GM13976 (cell line): ENCODE measurements at places on chromosomes 1 and 21.

DNA sequence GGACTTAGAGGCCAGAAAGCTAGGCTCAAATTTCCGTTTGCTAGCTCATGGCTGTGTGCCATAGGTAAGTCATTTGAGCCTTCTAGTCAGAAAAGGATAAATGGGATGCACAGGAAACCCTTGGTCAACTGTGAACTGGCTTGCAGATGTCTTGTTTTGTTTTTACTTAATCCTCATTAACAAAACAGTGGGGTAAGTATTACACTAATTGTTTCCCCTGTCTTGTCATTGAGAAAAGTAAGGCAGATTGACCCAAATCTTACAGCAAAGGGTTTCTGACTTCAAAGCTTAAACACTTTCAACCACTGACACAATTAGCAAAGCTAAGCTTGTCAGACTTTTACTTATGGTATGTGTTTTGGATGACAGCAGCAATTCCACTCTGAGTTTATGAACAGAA is 291.3 kb downstream of the NTNG1 start:
- DNase-seq, result no peak

DNA sequence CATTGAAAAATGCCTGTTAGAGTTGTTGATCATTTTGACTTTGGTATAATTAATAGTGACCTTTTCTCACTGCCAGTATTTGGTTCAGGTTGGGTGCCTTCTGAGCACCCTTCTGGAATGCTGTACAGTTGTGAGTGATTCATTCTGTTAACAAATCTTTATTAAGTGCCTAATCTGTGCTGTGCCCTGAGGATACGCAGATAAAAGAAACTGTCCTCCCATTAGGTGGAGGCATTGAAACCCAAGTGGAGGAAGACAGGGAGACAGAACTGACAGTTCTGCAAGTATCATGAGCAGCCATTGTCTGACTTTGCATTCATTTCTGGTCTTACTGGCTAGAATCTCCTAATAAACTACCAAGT is 76.1 kb upstream of the ZNF326 start:
- DNase-seq, result no peak

DNA sequence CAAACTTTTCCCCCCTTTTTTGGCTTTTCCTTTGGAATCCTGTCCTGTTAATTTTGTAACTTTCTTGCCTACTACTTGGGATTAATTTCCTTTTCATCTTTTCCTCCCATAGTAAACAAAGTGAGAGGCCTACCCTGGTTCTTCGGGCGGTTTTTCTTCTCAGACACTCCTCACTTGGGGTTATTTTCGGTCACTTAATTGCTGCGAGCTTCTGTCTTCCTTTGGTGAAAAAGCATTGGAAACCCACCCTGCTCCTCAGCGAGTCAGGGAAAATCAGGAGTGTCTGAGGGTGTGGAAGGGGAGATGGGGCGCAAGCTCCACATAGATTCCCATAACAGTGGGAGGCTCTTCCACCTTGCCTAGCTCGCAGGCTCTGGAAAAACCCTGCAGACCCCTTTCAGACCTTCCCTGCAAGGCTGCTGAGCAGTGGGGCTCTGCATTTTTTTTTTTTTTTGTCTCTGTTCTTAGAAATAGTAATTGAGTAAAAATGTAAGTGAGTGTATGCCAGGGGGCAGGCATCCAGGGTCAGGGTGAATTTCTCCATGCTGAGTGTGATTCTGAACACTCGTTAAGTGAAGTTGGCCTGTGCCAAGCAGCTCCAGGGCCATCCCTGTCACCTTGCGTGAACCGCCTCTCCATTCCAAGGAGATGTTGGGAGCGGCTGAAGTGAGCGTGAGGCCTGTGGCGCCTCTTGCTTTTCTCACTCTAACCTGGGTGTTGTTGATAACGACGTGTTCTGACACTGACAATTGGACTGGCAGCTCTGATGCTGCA is 20.3 kb downstream of the TGFB2 start:
- DNase-seq, result no peak

- DNase-seq, result no peak
These were observed 146.7 kb upstream of the COL6A1 start for GRCh38 chr21:45834821-45835293.

- DNase-seq, result no peak
These were observed 28.3 kb upstream of the CYP4B1 start for GRCh38 chr1:46770541-46770940.

DNA sequence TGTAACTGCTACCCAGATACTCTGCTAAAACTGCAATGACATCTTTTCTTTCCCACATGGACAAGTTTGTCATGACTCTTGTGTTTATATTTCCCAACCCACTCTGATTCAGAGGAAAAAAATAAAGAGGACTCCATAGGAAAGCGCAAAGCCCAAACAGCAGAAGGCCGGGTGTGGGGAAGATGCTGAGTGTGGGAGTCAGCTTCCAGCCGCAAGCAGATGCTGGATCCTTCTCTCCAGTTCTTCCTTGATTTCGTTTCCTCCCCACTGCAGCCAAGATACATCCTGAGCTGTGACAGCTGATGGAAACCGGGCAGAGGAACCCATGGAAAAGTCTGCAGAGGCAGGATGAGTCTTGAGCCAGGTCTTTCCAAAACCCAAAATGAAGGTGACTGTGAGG is 498.2 kb downstream of the PLPP3 start:
- no peak for DNase-seq

- no peak for DNase-seq
These were observed 222.6 kb downstream of the PRDM2 start for GRCh38 chr1:13922466-13923110.

- no peak for DNase-seq
These were observed 6.6 kb upstream of the PLPP3 start for GRCh38 chr1:56585985-56586384.

DNA sequence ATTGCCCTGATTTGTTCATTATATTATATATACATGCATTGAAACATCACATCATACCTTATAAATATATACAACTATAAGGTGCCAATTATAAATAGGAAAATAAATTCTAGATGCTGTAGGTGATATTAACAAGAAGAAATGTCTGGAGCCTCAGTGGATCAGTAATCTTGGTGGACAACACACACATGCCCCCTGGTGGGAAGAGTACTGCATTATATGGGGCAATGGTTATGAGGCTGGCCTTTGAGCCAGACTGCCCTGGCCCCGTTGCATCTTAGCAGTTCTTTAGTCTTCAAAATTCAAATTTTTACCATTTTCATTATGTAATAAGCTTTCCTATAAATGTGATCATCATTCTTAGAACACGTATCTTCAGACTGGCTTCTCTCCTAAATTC is 335.0 kb upstream of the GREM2 start:
- DNase-seq, result peak; percentile 24

DNA sequence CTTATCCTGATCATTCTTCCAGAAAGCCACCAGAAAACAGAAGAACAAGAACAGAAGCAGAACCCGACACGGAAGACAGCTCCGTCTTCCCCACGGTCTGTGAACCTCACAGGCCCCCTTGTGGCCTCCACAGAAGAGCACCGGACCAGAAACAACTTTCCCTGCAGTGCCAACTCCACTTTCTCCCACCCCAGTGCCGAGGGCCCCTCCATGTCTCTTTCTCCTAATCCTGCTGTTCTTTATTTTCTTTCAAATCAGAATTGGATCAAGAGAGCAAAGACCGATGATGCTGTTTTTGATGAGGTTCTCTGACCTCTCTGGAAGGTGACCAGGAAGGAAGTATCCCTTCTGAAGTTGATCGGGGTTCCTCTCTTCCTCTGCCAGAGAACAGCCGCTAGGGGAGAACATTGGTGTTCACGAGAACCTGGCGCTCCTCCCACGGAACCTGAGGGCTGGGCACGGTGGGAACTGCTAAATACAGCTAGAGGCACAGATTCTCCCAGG is 58.9 kb upstream of the CTTNBP2NL start:
- peak; percentile 30 for DNase-seq

DNA sequence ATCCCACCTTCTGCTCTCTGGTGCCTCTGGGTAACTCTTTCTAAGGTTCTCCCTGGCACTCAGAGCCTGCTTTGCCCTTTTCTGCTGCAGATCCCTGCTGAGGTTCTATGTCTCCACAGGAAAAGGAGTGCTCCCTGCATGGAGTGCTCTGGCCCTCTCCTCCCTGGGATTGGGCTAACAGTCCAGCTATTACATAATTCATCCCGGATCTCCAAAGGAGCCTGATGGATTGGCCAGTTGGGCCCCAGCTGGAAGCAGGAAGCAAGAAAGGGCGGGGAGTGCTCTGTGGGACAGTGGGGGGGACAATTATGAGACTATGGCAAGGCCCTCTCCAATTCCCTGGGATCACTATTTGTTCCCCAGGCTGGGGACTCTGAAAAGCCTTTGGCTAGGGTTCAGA is 51.9 kb upstream of the GOLT1A start:
- DNase-seq, result no peak

- no peak for DNase-seq
These were observed 48.8 kb downstream of the SLC9C2 start for GRCh38 chr1:173554089-173554488.

DNA sequence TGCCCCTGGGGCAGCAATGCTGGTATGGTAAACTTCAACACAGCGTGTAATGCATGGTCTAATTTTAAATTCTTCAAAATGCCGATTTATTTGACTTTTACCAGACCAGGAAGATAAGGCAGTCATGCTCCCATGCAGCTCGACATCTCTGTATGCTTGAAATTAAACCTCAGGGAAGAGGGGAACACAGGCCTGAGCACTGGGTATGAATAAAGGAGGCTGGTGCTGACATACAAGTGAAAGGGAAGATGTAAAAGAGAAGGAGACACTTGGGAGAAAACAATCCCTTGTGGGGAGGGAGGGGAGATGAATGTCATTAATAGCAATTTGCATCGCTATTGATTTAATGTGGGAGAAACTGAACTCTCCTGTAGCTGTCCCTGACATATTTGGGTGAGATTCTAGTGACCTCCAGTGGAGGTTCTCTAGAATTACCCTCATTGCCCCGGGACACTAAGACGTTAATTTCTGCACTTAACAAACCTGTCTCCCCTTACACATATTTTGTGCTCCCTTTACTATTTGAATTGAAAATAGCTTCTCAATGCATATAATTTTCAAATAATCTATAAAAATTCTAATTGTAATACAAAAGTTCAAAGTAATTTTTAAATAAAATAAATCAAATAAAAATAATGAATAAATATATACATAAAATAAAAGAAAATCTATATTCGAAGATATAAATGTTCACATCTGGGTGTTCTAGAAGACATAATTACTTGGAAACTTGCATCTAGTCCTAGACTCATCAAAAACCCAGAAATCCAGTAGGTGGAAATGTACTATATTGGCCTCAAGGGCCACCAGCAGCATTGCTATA is 283.1 kb downstream of the LMX1A start:
- peak; percentile 37 for DNase-seq

DNA sequence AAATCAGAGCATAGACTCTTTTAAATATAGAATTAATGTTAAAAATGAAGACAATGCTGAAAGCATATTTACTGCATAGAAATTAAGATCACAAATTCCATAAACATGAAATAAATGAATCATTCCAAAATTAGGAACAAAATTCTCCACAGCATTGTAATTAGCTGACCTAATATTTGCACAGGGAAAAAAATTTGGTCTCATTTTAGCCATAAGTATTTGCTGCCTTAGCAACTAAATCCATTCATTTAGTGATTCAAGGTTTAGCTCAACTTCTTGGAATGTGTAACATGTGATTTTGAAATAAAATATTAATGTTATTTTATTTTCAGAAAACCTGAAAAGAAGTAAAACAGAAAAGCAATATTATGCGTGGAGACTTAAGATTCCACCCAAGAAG is 25.5 kb downstream of the ADAMTS5 start:
- no peak for DNase-seq

DNA sequence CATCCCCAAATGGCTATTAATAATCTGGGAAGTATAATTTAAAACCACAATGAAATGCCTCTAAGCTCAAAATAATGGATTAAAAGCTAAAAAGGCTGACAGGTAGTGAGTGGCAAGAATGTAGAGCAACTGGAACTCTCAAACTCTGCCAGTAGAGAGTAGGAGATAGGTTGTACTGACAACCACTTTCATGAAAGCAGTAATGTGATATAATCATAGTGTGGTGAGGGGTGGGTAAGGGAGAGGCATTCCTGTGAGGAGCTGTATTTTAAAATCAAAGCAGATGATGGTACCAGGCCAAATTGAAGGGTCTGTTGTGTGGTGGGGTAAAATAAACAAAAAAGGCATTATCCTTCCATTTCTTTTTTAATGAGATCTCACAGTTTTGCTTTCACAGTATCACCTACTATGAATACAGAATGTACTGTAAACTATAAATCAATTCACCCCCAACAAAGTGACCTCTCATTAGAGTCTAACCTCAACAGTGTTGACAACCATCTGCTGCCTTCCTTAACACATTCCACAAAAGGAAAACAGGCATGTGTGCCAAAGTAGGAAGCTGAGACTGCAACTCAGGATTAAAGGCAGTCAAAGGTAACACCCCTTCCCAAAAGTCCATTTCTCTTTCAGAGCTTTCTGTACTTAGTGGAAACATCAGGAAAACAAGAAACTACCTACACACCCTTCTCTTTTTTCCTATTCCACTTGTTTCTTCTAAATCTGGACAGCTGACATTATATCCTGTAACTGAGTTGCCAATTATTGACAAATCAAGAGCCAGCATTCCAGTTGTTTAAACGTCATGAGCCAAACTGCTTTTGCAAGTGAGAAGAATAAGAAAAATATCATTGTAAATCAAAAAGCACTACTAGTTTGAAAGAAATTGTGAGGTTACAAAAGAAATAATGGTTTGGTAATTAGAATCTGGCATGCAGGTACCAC is 130.8 kb downstream of the FAF1 start:
- no peak for DNase-seq
